ENCODE measurements at places on chromosomes 5 and 9. TPM values are rescaled to one million over a fixed set of nuclear protein-coding genes. Genes with fewer than 3 reads are reported as not detected.

Gene IFNA13
- not detected for total RNA-seq

Gene PSD2
- 0.09 TPM for total RNA-seq

Gene ELOVL7
- 12.0 TPM for total RNA-seq

Gene CD74
- not detected for total RNA-seq

Gene RNF183
- not detected for total RNA-seq

Gene PHF24
- total RNA-seq, result 0.09 TPM

Gene BTNL8
- total RNA-seq, result not detected

Gene LHX6
- total RNA-seq, result 1.3 TPM

Gene NEUROG1
- total RNA-seq, result not detected

Gene PCDHGA7
- 0.79 TPM for total RNA-seq

Gene SLCO6A1
- not detected for total RNA-seq

Gene MCIDAS
- 1.7 TPM for total RNA-seq

Gene OR1Q1
- not detected for total RNA-seq

Gene SLC36A3
- total RNA-seq, result not detected

Gene FAM221B
- not detected for total RNA-seq

Gene PCDHGB7
- total RNA-seq, result 0.06 TPM

Gene MPDZ
- 10.6 TPM for total RNA-seq

Gene EQTN
- total RNA-seq, result not detected

Gene OTULINL
- 13.5 TPM for total RNA-seq

Gene STX17
- 8.5 TPM for total RNA-seq

Gene CNTNAP3B
- total RNA-seq, result 16.9 TPM

Gene IL31RA
- total RNA-seq, result 1.4 TPM

Gene PCDHGC4
- not detected for total RNA-seq

Gene GAPT
- total RNA-seq, result not detected

Gene SCAI
- total RNA-seq, result 1.6 TPM

Gene FBP2
- total RNA-seq, result not detected

Gene SEMA6A
- total RNA-seq, result not detected

Gene IL13
- not detected for total RNA-seq

Gene TTC16
- total RNA-seq, result not detected

Gene PCDHA9
- not detected for total RNA-seq

Gene GABRB2
- total RNA-seq, result not detected

Gene NPR3
- total RNA-seq, result 18.5 TPM

Gene POU5F2
- total RNA-seq, result not detected

Gene NIPAL4
- 14.1 TPM for total RNA-seq

Gene SPINK6
- not detected for total RNA-seq

Gene TAF1L
- not detected for total RNA-seq

Gene BRD8
- total RNA-seq, result 46.1 TPM

Gene MARCOL
- not detected for total RNA-seq

Gene ACOT12
- not detected for total RNA-seq

Gene HMCN2
- total RNA-seq, result not detected

Gene PTPRD
- total RNA-seq, result 0.15 TPM
